Fibroblast of mammary gland (primary cell): ENCODE measurements at places on chromosomes 11 and 22.

DNA sequence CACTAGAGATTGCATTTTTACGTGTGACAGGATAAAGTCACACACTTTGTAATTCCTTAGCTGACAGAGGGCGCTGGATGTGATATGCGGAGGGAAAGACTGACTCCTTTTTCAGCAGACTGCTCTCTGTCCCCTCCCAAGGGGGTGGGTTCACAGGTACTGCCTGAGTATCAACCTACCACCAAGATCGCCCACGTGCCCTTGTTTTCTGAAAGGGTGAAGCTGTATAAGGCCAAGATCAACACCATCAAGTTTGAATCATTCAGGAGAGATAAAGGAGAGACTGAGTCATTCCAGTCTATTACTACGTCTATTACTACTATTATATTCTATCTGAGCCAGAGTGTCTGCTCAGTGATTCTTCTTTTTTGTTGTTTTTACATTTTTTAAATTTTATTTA lies 30.7 kb downstream of the BUD13 start:
- DNase-seq: peak; percentile 28

DNA sequence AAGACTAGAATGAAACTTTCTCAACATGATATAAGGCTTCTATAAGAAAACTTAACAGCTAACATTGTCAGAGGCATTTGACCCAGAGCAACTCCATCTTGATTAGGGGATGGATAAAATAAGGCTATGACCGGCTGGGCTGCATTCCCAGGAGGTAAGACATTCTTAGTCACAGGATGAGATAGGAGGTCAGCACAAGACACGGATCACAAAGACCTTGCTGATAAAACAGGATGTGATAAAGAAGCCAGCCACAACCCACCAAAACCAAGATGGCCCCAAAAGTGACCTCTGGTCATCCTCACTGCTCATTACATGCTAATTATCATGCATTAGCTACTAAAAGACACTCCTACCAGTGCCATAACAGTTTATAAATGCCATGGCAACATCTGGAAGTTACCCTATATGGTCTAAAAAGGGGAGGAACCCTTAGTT lies 135.2 kb downstream of the TTC28 start:
- peak; percentile 10 for DNase-seq

DNA sequence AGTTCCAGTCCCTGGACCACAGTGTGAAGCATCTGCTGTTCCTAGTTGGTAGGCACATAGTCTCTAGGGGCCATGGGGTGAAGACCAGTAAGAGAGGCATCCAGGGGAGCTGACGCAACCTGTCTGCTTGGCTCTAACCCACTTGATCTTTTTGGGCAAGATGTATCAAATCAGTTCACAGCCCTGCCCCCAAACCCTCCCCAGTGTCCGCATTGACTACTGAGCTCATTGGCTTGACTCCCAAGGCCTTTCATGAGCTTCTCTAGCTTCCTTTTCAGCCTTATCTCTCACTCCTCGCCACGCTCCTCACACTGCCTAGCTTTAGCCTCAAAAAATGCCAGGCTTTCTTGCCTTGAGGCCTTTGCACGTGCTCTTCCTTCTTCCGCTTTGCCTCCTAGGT lies 29.7 kb upstream of the ABCC8 start:
- no peak for DNase-seq

- peak; percentile 23 for DNase-seq
Measured at GRCh38 chr11:92269021-92269420, 44.4 kb downstream of the FAT3 start.
